ENCODE measurements at places on chromosomes 11 and 22.

GRCh38 chr11:12071574-12071973, 38.8 kb upstream of the MICAL2 start:
- DNase-seq = no peak

DNA sequence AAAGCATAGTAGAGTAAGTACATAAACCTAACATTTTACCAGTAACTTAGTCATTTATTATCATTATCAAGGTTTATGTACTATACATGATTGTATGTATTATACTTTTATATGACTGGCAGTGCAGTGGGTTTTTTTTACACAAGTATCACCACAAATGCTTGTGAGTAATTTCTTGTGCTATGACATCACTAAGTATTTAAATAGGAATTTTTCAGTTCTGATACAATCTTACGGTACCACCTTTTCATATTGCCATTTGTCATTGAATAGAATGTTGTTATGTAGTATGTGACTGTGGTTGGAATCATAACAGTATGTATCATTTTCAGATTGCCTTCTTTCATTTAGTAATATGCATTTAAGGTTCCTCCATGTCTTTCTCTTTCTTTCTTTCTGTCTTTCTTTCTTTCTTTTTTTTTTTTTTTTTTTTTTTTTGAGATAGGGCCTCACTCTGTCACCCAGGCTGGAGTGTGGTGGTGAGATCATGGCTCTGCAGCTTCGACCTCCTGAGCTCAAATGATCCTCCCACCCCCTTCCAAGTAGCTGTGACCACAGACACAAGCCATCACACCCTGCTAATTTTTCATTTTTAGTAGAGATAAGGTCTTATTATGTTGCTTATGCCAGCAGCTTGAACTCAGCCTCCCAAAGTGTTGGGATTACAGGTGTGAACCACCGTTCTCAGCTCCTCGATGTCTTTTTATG, 18.6 kb downstream of the ATM start:
- DNase-seq = no peak

DNA sequence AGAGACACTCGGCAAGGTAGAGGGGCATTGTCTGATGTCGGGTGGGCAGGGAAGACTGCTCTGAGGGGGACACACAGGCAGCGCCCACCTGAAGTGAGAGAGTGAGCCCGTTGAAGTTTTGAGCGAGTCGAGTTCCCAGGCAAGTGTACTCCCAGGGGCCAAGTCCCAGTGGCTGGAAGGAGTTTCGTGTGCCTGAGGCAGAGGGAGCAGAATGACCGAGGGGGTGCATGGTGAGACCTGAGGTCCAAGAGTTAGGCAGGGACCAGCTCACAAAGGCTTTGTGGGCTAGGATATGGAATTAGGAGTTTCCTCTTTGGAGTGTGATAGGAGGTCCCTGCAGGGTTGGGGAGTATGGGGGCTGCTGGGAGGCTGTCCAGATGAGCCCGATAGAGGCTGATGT, 6.2 kb downstream of the SCN2B start:
- DNase-seq = no peak

DNA sequence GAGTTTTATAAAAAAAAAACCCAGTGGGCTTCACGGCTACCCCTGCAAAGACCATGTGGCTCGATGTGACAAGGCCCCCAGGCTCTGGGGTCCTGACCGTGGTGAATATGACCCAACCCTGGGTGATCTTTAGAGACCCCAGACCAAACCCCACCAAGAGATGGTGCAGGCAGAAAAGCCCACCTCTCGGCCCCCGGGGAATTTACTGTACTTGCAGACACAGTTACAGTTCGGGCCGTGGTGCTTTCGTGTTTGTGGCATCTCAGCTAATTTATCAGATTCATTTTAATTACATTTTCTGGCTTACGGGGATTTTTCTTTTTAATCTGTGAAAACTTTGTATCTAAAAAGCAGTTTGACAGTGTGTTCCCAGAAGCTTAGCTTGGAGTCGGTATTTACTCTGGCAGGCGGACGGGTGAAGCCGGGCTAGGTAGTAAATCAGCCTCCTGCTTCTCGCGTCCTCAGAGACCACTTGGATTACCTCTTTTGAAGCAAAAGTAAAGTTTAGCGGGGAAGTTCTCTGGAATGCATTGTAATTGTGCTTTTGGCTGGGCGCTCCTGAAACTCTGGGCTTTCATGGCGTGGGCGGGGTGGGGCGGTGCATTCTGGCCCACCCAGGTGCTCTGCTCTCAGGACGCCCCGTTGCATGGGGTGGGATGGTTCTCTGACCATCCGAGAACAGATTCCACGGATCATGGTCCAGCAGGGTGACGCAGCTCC, 25.3 kb downstream of the ANO1 start:
- no peak for DNase-seq

- no peak for DNase-seq
These were observed 13.9 kb downstream of the DUSP8 start for GRCh38 chr11:1557904-1558774.

GRCh38 chr22:36486619-36487384, 5.4 kb upstream of the TXN2 start:
- peak; percentile 38 for DNase-seq

Data from AML-193 (cell line).